Nephron progenitor cell (in vitro differentiated cells): ENCODE measurements at places on chromosomes 6 and 20.

- DNase-seq, result no peak
These were observed 186.2 kb upstream of the TNFAIP3 start for GRCh38 chr6:137680705-137681346.

DNA sequence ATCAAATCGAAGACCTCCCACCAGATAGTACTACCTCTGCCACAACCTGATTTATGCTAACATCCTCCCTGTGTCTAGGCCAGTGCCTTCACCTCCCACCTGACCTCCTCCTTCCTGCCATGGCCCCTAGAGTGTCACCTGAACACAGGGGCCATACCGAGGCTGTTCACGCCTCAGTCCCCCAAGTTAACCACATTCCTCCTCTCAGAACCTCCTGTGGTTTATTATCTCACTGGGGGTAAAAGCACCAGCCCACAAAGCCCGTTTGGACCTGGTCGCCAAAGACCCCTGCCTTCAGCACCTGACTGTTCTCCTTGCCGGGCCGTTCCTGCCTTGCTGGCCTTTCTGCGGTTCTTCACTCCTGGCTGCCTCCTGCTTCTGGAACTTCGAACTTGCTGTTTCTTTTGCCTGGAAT is 13.7 kb downstream of the MAS1 start:
- DNase-seq, result no peak

- DNase-seq, result no peak
These were observed 142.9 kb downstream of the ADGRB3 start for GRCh38 chr6:68777956-68778355.

GRCh38 chr6:75481394-75481793 is 12.2 kb downstream of the FILIP1 start:
- no peak for DNase-seq

DNA sequence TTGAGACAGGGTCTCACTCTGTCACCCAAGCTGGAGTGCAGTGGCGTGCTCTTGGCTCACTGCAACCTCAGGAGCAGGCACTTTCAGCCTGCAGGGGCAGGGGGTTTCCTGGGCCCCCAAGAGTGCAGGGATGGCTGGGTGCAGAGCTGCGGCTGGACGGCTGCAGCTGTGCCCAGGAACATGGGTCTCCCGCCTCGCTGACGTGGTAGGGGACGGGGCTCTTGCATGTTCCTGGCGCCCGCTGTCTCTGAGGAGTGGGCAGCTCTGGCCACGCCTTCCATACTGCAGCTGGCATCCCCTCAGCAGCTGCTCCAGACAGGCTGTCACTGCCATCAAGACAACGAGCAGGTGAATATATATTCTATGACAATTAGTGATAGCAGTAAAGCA is 2.2 kb upstream of the DEK start:
- DNase-seq, result no peak
